NCI-H1930 (cell line): ENCODE measurements at places on chromosomes 5 and 9.

GRCh38 chr5:52132053-52132452 lies 655.7 kb upstream of the ITGA1 start:
- no peak for DNase-seq

DNA sequence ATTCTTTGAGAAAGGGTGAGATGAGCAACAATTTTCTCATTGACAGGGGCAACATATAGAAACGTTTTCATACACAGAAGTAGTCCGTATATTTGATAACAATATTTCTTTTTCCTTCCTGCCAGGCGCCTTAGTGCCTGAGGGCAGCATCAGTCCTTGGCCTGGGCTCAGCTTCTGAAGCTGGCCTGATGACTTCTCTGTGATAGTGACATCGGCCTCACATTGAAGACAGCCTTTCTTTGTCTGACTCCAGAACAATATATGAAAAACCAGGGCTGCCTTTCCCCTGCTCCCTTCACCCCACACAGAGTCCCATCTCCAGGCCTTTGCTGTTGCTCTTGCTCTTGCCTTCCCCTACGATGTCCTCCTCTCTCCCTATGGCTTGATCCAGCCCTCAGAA lies 24.1 kb upstream of the TCOF1 start:
- no peak for DNase-seq

DNA sequence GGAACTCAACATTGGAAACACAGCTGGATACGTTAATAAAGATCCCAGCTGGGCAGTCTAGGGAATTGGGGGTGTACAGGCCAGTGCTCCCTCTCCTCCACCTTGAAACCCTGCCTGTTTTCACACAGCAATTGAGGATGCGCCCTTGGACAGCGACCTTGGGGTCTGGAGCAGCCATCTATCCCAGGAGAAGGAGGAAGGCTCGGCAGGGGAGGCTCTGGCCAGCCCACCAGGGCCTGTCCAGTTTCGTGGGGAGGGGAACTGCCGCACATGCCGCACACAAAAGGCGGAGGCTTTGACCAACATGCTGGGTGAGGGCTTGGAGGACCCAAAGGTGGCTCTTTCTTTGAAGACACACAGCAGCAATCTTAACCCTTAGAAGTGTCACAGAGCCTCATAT lies 1.4 kb downstream of the COL23A1 start:
- DNase-seq, result no peak

GRCh38 chr9:134936346-134937163 lies 18.8 kb upstream of the FCN1 start:
- no peak for DNase-seq

- DNase-seq, result no peak
These were observed 3.2 kb downstream of the IRX1 start for GRCh38 chr5:3598769-3599211.

DNA sequence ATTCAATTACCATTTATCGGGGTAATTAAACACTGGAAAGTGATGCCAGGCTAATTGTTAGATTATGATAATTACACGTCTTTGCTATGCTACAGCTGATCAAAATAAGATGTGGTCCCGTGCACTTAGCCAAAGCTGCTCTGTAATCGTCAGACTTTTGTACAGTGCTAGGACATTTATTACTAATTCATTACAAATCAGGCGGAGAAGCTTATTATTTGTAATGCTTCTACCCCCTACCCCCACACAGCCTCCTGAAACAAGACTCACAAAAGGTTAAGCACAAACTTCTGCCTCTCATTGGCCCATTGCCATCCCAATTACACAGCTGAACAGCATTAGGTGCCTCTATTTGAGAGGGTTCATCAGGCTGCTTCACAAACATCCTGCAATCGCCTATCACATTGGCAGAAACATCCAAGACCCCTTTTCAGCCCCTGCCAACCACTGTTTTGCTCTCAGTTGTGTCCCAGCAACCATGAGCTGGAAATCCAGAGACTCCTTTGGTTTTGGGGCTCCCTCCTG lies 232.7 kb downstream of the EFNA5 start:
- DNase-seq, result no peak

DNA sequence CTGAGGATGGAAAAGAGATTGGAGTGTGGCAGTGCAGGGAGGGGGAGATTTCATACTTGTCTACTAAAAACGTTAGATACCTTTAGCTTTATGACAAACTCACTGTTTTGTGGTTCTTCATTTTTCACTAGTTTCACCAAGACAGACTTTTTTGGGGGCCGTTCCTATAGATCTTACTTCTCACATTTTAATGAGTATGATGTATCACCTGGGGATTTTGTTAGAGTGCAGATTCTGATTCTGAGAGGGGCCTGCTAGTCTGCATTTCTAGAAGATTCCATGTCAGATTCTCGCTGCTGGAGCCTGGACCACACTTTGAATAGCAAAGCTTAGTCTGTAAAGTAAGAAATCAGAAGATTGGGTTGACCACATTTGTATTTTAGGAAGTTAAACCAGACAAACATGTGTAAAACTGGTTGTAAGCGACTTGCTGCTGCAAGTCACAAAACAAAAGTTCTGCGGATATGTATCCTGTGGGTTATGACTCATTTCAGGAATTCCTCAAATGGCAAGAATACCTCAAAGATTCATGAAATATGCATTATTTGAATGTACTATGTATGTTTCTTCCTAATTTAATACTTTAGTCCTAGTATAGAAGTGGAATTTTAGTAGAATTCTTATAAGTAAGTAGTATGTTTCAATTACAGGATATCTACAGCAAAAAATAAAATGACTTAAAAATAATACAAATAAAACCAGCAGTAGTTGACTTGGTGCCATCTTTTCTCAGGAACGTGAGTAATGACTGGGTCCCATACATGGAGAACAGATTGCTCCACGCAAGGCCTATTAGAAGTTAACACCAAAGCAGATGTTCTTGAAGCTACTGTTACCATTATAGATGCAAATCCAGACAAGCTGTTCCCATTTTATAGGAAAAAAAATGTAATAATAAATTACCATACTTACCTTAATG lies 27.8 kb downstream of the NFIL3 start:
- DNase-seq, result no peak

- no peak for DNase-seq
These were observed 37.5 kb downstream of the CTNNA1 start for GRCh38 chr5:138790684-138791083.

DNA sequence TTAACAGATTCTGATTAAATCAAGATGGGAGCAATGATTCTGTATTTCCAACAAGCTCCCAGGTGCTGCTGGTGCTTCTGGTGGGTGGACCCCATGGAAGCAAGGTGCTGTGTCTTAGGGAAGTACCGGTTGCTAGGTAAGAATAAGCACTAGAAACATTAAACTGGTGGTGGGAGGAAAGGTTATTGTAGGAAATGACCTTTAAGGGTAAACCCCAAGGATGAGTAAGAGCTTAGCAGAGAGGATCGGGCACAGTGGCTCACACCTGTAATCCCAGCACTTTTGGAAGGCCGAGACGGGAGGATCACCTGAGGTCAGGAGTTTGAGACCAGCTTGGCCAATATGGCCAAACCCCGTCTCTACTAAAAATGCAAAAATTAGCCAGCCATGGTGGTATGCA lies 16.2 kb upstream of the CREBRF start:
- DNase-seq, result no peak

DNA sequence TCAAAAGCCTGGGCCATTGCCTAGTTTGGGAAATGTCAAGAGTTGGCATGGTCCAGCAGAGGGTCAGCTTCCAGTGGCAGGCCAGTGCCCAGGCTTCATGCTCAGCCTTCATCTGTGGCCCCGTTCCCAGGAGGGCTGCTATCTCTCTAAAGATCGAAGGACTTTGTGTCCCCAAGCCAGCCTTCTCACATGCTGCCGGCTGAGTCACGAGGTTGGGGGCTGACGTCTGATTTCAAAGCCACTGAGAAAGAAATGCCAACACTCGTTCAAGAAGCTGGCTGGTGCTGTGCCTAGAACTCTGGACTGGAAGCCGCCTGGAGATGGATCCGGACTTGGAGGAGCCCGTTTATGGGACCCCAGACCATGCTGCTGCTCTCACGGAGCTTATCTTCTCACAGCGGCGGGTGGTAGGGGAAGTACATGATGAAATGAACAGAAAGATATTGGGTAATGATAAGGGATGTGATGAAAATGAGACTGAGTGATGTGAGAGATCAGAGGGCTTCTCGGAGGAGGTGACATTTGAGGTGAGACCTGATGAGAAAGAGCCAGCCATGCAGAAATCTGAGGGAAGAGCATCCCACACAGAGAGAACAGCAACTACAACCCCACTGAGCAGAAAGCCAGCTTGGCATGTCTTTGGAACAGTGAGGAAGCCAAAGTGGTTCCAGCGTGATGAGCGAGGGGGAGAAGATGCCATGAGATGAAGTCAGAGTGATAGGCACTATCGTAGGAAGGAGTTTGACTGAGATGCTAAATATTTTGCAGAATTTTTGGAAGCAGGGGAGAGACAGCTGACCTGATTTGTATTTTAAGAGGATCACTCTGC lies 54.9 kb upstream of the BOD1 start:
- DNase-seq, result no peak

- no peak for DNase-seq
These were observed 146.4 kb downstream of the EGFLAM start for GRCh38 chr5:38404667-38405276.
